Skeletal muscle cell (primary cell): ENCODE measurements at places on chromosomes 5 and 9.
A peak's percentile ranks its signal among the peaks of the same experiment; 100 is the strongest.

GRCh38 chr5:107216587-107216986 lies 454.1 kb downstream of the EFNA5 start:
- DNase-seq = no peak

GRCh38 chr9:20480249-20480648 lies 142.1 kb downstream of the MLLT3 start:
- no peak for DNase-seq

- DNase-seq = no peak
Observed at GRCh38 chr9:25119041-25119440, 559.2 kb downstream of the TUSC1 start.

DNA sequence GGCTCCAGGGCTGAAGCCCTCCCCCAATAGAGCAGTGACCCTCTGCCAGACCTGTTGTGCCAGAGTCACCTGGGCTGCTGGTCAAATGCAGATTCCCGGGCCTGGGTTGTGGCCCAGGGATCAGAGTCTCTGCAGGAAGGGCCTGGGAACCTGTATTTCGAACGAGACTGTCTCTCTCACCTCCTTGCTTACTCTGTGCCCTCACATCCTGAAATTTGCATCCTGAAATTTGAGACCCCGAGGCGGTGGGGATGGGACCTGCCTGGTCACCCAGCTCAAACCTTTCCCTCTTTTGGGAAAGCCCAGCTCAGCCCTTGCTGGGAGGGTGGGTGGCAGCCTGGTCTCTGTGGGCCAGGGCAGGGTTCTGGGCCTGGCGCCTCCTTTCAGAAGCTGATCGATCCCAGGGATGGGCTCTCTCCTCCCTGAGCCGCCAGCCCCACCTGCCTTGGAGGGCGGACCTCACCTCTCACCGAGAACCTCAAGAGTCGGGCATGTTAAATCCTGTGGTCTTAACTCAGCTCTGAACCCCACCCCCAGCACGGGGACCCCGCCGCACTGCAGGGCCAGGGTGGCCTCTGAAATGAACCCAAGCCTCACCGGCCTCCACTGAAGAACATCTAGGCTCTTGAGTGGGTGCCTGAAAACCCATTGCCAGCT lies 44.0 kb upstream of the IER5L start:
- no peak for DNase-seq

DNA sequence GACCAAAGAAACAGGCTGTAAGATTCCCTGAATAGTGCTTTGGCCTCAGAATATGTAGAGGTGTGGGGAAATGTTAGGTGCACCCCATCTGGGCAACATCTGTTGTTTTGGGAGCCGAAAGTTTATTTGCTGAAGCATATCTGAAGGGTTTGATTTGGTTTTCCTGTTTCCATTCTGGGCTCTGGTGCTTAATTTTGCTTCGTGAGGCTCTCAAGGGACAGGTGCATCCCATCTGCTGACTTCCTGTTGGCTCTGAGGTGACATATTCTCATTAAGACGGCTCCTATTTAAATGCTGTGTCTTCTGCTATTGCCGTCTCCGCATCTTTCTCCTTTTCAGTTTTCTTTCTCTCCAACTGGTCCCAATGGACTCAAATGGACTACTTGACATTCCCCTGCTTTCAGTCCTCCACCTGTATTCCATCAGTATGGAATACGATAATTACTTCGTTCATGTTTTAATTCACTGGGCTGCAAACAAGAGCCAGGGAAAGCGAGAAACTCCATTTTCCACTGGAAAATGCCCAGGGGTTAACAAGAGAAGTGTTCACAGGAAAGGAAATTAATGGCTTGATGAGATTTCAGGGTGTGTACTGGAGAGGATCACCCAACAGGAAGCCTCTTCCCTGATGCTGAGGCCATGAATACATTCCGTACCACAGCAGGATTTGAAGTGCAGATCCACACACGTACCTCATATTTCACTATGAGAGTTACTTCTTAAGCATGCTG lies 104.0 kb downstream of the MTX3 start:
- DNase-seq = no peak

- DNase-seq = peak; percentile 85
Observed at GRCh38 chr5:158139161-158139560, 280.2 kb upstream of the CLINT1 start.
